Activated CD4-positive, alpha-beta T cell treated with anti-CD3 and anti-CD28 coated beads, Interleukin-10, Interleukin-2, amounts not matched to agents 100 ng/mL and 50 ng/mL, durations not matched to agents 16 hours and 8 hours (primary cell): ENCODE measurements at places on chromosomes 11 and 22.

DNA sequence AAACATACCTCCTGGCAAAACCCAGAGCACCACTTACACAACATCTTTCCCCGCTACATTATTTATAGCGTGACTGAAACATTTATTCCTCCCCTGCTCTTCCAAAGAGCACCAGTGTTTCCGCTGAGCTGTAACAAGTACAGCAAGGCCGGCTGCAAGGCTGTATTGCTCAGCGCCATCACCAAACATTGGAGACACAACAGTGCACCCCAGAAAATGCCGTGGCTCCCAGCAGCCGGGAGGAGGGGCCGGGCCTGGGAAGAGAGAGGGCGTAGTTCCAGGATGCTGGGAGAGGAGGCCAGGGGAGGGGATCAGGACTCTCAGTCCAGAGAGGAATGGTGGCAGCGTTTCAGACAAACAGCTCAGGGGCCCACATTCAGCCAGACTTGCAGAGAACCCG is 133.2 kb downstream of the DSCAML1 start:
- DNase-seq = no peak

DNA sequence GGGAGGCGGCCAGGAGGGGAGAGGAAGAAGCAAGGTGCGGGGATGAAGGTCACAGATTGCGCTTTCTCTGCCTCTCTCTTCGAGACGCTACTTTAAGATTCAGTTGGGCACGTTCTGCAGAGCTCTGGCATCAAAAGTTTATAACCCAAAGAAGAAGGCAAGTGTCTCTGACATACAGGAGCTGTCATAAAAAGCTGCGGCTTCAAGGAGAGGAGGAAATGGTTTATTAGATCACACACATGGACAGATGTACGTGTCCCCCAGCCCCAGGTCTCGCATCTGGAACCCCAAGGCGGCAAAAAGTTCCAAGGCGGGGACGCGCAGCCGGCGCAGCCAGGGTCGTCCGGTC is 589.0 kb downstream of the OPCML start:
- no peak for DNase-seq

- DNase-seq = no peak
These were observed 48.1 kb upstream of the TOP3B start for GRCh38 chr22:22030493-22031182.

GRCh38 chr11:11313902-11314692 is 39.0 kb downstream of the CSNK2A3 start:
- no peak for DNase-seq

GRCh38 chr11:74226907-74227306 is 55.8 kb downstream of the PPME1 start:
- no peak for DNase-seq

DNA sequence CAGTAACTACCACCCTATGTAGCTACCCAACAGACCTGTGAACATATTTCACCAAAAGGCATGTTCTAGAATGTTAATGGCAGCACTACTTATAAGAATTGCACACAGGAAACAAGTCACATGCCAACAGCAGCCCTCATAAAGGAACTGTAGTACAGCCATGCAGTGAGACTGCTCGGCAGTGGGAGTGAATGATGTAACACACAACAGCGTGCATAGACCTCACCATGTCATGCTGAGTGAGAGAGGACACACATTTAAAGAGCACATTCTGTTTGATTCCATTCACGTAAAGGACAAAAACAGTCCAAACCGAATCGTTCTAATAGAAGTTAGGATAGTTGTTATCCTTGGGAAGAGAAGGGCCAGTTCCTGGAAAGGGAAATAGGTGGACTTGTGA is 27.2 kb upstream of the KIRREL3 start:
- DNase-seq = no peak

GRCh38 chr11:76685831-76686230 is 15.3 kb upstream of the LRRC32 start:
- no peak for DNase-seq

DNA sequence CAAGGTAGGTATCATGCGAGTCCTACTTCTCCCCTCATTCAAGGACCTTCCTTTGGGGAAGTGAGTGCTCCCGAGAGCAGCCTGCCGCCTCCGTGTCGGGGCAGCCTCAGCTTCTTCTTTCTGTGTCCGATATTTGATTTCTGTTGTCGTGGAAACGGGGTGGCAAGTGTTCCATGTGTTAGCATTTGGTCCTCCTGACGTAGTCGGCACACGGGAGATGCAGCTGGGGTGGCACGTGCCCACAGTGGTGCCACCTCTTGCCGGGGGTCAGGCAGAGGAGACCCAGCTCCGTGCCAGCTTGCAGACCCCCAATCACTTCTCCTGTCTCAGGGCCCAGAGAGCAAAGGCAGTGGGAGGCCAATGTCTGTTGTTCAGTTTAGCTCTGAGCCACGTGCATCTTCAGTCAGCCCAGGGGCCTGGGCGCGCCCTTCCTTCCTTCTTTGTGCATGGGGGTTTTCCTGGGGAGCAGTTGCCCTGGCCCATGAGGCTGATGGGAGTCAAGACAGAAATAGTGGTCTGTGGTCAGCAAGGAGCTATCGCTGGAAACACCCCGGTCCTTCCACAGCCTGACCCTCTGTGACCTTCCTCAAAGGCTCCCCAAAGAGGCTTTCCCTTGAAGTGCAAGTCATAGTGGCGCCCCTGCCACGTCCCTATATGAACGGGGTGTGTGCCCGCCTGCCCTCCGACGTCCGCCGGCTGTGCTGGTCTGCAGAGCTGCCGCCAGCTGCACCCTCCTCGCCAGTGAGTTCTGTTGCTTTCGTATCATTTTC is 44.5 kb downstream of the PARVB start:
- no peak for DNase-seq

GRCh38 chr22:37363261-37363992 is 63.9 kb downstream of the ELFN2 start:
- no peak for DNase-seq

- DNase-seq = no peak
These were observed 1375.2 kb downstream of the TBC1D22A start for GRCh38 chr22:48137640-48138039.

DNA sequence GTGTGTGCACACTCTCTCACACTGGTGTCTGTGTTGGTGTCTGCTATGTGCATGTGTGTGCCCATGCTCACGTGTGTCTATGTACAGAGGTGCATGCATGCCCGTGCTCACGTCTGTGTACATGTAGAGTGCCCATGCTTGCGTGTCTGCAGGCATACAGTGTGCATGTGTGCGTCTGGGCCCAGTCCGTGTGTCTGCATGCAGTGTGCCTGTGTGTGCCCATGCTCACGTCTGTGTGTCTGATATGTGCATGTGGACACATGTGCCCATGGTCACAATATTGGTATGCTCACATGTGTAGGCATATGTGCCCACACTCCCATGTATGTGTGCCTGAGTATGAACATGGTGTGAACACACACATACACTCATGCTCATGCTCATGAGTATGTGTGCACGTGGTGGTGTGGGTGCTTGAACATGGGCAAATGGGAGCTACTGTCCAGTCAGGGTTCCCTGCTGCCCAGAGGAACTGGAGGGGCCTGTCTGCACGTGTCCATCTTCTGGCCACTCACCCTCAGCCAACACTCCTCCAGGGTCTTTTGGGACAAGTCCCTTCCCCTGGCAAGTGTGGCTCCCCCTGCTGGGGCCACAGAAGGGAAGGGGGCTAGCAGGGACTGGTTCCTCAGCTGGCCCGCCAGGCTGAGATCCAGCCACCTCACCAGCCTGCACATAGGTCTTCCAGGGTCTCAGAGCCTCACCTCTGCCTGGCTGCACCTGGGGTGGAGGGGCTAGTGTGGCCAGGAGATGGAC is 7.3 kb upstream of the TBX1 start:
- no peak for DNase-seq

GRCh38 chr22:44684506-44685383 is 17.3 kb upstream of the PRR5 start:
- peak; percentile 94 for DNase-seq

DNA sequence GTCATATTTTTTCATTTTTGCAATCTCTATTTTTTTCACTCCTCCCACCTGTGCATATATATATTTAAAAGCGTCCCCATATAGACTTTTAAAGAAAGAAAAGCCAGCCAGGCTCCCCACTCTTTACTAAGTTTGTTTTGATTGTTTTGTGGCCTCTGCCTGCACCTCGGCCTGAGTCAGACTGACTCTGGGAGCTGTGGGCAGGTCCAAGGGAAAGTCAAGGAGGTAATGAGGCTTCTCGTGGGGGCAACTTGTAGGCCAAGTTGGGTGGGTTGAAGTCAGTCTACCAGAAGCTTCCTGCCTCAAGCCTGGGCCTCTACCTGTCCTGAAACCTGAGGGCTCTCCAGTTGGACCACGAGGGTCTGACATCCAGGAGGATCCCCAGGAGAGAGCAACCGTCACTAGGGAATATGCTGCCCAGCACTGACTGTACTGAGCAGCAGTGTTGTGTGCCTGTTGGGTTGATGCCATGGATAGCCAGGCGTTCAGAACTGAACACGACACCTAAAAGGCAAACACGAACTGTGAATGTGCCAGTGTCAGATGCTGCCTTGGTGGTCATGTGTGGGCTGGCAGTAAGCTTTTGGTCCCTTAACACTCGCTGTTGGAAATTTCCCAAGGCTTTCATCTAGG is 58.8 kb downstream of the BMAL1 start:
- no peak for DNase-seq

GRCh38 chr11:69965821-69966582 is 112.1 kb upstream of the ANO1 start:
- no peak for DNase-seq

DNA sequence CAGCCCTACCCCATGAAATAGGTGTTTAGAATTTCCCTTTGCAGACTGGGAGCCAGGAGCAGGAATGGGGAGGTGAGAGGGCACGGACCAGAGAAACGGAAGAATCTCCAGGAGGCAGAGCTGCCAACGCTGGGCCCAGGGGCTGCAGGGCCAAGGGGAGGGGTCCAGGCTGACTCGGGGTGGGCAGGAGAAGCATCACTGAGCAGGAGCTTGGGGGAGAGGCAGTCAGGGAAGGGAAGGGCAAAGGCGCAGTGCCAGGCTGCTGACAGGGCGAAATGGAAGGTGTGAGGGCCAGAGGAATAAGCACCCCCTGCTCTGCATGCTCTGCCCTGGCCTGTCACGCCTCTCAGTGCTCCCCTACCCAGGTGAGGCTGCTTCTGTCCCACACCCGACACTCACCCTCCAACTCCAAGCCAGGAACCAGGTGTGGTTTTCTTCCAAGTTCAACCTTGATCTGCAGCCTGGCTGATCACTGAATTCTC is 14.5 kb downstream of the LRRC32 start:
- no peak for DNase-seq

GRCh38 chr11:69414773-69415187 is 66.7 kb upstream of the LINC01488 start:
- no peak for DNase-seq

DNA sequence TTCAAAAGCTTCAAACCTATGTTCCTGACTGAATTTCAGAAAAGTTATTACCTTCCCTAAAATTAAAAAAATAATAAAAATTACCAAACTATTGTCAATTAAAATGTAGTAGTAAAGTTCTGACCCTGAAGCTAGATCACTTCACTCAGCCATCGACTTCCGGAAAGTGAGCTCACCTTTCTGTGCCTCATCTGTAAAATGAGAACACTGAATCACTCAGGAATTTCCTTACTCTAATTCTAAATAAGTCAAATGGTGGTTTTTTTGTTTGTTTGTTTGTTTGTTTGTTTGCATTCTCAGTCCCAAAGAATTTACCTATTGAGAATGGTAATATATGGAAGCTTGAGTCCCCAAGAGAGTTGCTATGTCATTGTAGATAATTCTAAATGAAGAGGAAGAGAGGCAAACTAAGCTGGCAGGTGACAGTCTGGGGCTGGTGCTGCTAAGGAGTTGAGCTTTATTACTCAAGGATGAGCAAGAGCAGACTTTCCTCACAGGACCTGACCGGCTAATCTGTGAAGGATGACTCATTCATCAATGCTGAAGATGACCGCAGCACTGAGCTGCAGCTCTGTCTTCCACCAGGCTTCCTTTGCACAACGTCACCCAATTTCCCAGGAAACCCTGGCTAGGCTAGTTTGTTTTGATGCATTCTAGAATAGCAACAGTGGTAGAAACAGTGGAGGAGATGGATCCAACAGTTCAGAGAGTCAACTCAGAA is 248.8 kb downstream of the RAB38 start:
- peak; percentile 3 for DNase-seq
